Activated CD4-positive, alpha-beta T cell treated with anti-CD3 and anti-CD28 coated beads, Interleukin-2, amount 50 U/mL, for 24 hours (primary cell): ENCODE measurements at places on chromosomes 3 and 15.

DNA sequence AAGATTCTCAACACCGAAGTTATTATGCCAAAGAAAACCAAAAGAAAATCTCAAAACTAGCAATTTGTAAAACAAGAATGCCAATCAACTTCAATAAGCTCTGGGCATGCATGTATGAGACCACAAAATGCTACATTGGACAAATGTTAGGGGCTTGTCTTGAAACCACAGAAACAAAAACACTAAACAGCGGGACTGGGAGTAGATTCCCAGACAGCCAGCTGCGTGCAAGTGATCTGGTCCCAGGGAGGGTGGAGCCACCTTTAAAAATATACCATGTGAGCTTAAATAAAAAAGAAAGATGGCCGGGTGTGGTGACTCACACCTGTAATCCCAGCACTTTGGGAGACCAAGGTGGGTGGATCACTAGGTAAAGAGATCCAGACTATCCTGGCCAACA lies 163.6 kb upstream of the PRICKLE2 start:
- no peak for DNase-seq

- no peak for DNase-seq
These were observed 21.2 kb downstream of the CFAP100 start for GRCh38 chr3:126415661-126416591.

DNA sequence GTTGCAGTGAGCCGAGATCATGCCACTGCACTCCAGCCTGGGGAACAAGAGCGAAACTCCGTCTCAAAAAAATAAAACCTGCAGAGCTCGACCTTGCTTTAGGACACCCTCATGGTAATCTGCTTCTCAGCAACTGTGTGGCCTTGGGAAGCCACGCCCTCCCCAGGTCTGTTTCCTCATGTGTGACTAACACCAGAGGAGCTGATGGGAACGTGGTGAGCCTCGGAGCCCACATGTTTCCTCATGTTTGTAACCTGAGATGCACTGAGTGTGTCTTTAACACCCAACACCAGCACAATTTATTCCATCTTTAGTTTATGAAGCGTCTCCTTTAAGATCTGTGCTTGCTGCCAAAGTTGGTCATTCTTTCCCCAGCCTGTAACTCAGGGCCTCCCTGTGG lies 142.8 kb downstream of the OCA2 start:
- no peak for DNase-seq

- no peak for DNase-seq
These were observed 119.6 kb upstream of the EPHA3 start for GRCh38 chr3:88987776-88988175.

- DNase-seq, result no peak
These were observed 6.3 kb upstream of the GTPBP8 start for GRCh38 chr3:112984485-112984884.

DNA sequence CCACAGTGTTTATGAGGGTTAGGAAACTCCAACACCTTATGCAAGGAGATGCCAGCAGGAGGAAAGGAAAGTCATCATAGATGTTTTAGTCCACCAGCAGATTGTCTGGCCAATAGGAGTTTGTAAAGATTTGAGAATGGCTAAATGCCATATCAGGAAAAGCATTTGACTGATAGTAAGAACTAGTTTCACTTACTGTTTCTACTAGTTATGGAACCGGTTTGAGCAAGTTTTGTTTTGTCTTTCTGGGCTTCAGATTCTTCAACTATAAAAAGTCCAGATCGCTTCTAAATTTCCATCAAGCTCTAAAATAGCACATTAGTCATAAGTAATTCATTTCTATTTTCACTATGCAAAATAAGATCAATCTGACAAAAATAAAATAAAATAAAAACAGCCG lies 254.8 kb upstream of the TMCO5A start:
- DNase-seq, result no peak

GRCh38 chr3:21274079-21274571 lies 476.9 kb downstream of the ZNF385D start:
- DNase-seq, result no peak

GRCh38 chr3:120420360-120420759 lies 30.4 kb downstream of the FSTL1 start:
- no peak for DNase-seq

DNA sequence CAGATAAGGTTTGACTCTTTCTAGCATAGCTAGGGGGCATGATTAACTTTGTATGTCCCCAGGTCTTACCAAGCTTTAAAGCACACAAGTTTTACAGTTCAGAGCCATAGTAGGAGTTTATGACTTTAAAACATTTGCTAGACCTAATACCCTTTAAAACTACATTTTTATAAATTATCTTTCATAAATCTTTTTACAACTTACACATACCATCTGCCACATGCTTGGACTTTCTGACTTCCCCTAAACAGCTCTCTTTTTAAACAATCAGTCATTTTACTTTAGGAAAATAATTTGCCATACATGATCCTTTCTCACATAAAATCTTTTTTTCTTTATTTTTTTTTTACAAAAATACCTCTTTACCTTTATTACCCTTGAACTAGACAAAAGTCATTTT lies 735.3 kb upstream of the CADM2 start:
- DNase-seq, result no peak

DNA sequence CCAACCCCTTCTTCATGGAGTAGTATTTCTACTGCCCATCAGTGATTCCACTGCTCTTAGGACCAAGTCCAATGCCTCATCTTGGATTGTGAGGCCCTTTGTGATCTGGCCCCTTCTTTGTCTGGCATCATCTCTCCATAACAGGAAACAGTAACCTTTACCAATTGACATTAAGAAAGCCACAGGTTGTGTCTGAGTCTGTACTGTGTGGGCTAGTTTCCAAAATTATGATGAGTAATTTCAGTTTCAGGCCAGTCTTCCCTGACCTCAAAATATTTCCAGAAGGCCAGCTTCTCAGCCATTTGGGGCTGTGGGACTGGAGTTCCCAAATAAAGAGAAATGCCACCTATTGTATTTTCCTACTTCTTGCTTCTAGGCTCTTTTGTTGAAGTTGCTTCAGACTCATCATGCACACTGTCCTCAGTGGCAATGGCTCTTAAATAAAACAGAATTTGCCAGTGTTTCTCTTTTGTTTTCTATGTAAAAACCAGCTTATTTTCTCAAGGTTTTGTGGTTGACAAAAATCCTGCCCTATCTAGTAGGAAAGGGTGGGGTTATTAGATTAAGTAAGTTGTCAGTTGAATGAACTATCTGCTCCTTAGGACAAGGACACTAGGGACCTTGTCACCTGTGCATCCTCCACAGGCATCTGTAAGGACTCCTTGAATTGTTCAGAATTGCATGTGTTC lies 47.0 kb upstream of the ACKR4 start:
- no peak for DNase-seq

- no peak for DNase-seq
These were observed 175.0 kb downstream of the KLF13 start for GRCh38 chr15:31501536-31502157.

GRCh38 chr15:57495554-57496165 lies 96.0 kb upstream of the MYZAP start:
- DNase-seq, result no peak

DNA sequence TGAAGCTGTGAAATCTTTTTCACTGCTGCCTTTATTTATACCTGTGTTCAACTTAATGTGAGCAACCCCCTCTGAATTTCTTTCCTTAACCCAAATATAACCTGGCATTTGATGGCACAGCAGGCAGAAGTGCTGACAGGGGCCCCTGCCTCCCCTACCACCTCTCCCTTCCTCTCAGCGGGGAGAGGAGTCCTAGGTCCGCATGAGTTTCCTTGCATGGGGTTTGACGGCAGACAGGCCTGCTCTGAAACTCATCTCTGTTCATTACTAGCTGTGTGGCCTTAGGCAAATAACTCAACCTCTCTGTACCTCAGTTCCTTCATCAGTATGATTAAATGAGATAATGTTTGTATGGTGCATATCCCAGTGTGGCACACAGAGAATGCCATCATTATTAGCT lies 79.7 kb downstream of the SEC22A start:
- DNase-seq, result no peak

DNA sequence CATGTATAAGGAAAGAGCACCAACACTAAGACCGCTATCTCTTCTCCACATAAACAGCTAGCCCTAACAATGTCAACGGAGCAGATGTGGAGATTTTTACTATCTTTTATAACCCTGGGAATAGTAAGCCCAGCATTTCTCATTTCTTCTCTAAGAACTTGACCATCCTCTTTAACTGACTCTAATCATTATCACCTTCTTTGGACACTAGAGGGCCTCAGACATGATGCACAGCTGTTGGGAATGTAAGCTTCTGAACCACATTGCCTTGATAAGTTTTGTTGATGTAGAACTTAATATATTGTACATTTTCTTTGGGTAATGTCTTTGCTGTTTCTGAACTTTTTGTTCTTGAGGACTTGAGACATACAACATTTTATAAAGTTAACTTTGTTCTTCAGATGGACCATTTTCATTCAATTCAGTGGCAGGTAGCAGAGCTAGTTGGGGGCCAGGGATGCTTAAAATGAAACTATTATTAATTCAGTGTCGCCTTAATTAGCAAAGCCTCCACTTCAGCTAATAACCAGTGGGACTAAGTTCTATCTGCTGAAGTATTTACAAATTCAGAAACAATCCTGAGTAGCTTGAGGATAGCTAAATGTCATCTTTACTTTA lies 9.6 kb upstream of the TAGLN3 start:
- DNase-seq, result peak; percentile 26

DNA sequence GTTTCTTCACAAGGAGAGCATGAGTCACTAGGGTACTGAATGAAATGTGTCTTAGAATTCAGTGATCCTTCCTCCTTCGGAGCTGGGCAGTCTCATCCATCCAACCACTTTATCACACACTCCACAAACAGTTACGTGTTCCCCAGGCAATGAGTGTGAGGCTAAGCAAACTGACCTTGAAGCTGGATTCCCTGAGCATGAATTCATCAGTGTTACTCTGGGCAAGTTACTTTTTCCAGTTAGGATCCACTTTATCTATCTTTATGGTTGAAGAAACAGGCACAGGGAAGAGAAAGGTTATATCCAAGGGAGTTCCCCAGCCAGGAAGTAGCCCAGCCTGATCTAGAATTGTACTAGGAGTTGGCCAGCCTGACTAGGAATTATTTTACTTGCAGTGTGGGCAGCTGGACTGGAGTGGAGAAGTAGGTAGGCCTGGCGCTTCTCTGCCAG lies 17.1 kb upstream of the GCNT3 start:
- DNase-seq, result no peak

- DNase-seq, result no peak
These were observed 17.6 kb downstream of the THRB start for GRCh38 chr3:24476871-24477656.

GRCh38 chr15:42083605-42083908 lies 10.8 kb downstream of the PLA2G4D start:
- no peak for DNase-seq

- no peak for DNase-seq
These were observed 17.1 kb downstream of the SETMAR start for GRCh38 chr3:4320096-4320911.

GRCh38 chr15:99753066-99753465 lies 19.8 kb upstream of the LYSMD4 start:
- DNase-seq, result no peak

DNA sequence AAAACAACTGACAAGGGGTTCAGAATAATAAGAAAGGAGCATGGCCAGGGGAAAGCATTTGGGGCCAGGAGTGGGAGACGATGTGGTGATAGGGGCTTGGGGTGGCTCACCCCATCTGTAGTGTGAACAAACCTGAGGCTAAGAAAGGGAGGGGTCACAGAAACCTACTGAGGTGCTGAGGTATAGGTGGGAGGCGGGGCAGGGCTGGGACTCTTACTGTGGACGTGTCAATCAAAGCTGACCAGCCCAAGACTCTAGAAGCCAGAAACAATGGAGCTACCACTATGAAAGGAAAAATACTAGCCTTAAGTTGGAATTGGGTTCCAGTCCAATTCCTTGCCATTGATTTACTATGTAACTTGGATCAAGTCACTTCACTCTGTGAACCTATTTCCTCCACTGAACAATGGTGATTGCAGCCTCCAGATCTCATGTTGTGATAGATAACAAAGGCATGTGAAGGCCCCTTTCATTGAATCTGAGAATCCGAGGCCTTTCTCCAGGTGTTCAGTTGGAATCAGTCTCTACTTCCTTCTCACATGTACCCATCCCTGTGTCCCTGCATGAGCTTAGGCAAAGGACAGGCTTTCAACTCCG lies 260.9 kb upstream of the HES1 start:
- no peak for DNase-seq

- DNase-seq, result no peak
These were observed 94.2 kb downstream of the FOXP1 start for GRCh38 chr3:71489315-71489761.

- no peak for DNase-seq
These were observed 29.3 kb upstream of the ADGRG7 start for GRCh38 chr3:100580147-100580546.

DNA sequence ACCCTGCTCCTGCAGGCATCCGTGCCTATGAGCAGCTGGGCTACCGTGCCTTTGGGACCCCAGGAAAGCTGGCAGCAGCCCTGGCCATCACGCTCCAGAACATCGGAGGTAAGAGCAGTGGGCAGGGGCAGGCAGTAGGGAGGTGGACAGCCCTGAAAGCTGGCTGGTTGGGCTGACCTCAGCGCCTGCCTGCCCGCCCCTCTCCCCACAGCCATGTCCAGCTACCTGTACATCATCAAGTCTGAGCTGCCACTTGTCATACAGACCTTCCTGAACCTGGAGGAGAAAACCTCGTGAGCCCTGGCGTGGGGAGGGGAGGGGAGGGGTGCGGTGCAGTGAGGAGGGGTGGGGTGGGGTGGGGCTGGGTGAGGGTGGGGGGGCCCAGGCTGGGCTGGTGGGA lies 10.5 kb downstream of the SLC38A3 start:
- DNase-seq, result no peak

- no peak for DNase-seq
These were observed 9.1 kb upstream of the USP3 start for GRCh38 chr15:63495343-63495742.

DNA sequence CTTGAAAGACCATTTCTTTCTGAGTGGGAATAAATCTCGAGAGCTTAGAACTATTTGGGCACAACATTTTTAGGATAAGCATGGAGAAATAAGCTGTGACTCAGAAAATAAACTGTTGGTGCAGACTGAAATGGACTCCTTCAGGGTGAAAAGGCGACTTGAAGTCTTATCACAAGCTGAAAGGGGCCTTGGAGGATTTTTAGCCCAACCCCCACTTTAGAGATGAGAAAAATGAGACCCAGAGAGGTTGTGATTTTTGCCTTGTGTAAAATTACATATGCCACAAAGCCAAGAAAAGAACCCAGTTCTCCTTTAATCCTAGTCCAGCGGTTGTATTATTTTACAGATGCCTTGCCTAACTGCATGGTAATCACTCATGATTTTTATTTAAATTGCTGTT lies 1.5 kb downstream of the ATP1B3 start:
- no peak for DNase-seq

GRCh38 chr3:126258670-126259069 lies 78.3 kb upstream of the ALDH1L1 start:
- DNase-seq, result no peak
